ENCODE measurements at places on chromosomes 2 and 18.

- no peak for DNase-seq
These were observed 52.5 kb upstream of the CAVIN2 start for GRCh38 chr2:191899410-191899809.

DNA sequence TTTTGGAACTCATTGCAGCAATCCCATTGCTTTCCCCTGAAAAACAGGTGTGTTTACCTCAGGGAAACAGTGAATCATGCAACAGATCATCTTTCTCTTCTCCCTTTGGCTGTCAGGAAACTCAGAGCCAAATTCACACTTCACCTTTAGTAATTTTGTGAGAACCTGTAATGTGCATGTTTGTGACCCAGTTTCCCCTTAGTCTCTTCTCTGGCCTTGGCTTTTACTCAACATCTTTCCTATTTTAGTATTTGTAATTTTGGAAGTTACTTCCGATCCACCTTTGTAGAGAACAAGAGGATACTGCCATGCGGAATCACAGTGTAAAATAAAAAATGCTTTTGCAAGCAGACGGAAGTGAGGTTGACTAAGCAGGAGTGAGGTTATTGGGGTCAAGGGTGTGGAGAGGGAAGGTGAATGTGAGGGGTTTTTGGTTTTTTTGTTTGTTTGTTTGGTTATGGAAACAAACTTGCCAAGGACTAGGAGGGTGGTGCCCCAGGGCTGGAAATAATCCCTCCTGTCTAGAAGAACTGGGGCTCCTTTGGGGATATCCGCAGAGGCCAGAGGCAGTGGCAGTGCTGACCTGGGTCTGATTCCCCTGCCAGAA lies 14.0 kb downstream of the ASPRV1 start:
- DNase-seq: no peak

- no peak for DNase-seq
These were observed 27.3 kb downstream of the POMC start for GRCh38 chr2:25141120-25141519.

- DNase-seq: no peak
These were observed 72.3 kb downstream of the LDLRAD4 start for GRCh38 chr18:13290856-13291271.

DNA sequence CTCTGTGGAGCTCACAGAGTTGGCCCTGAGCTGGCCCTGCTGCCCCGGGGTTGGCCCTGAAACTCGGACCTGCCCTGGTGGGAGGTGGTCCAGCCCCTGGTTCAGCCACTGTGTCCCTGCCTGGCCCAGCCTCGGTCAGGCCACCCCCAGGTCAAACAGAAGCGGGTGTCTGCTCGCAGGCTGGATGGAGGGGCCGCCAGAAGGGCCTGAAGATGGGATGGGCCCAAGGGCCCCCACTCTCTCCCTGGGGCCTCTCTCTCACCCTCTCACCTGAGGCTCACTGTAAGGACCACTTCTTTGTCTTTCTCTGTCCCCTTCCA lies 25.1 kb upstream of the B3GNT7 start:
- no peak for DNase-seq

DNA sequence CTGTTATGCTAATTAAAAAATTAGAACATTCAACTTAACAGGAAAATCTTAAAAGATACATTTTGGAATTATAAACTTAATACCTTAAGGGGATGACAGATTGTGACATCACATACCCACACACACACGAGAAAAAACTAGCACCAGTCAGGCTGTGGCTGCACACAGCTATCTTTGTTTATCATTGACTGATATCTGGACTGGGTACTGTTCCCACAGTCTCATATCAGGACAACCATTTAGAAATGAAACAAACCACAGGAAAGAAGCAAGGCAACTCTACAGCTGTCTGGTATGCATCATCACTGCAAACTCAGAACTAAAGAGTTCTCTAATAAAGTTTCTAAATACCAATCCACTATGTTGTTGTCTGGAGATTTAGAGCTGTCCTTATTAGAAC lies 210.9 kb upstream of the SMAD7 start:
- DNase-seq: no peak

DNA sequence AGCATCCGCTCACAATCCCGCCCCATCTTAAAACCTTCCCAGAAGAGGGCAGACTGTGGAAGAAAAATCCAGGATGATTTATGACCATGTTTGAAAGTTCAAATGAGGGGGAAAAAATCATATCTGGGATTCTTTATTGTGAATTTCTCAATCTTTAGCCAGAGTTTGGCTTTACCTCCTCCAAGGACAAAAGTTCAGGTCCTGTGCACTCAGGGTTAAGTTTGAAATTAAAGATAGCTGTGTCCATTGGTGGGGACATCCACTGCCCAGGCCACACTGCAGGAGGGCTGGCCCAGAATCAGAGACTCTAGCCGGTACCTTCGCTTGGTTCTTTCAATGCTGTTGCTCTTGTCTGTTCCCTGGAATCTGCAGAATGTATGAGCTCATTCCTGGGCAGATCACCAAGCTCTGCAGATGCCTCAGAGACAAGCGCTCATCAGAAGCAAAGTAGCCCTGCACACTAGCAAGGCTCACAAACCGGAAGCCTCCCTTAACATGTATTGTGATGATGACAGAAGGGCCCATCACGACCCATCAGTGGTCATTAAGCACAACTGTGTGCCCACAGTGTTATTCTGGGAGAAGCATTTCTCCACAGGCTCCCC lies 375.3 kb upstream of the KLHL29 start:
- DNase-seq: no peak

DNA sequence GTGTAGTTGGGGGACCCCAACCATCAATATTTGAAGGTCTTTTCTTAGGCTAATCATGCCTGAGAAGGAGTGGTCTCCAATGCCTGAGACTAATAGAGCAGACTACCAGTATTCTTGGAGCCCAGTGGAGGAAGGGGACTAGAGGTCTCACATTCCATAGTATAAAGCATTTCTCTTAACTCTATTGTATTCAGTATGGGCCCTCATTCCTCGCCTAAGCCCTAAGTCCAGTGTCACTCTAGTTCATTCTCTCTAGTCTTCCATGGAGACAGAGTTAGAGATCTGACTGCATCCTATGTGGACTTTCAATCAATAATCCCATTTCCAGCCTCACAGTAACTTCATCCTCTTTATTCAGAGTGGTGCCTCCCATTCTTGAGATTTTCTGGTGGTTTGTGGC lies 29.7 kb upstream of the MAP4K4 start:
- DNase-seq: no peak

- no peak for DNase-seq
These were observed 49.5 kb downstream of the C2orf42 start for GRCh38 chr2:70141212-70141901.

- DNase-seq: no peak
These were observed 358.0 kb downstream of the HRH4 start for GRCh38 chr18:24818441-24818840.

GRCh38 chr2:23696752-23697045 lies 230.2 kb downstream of the ATAD2B start:
- DNase-seq: no peak

DNA sequence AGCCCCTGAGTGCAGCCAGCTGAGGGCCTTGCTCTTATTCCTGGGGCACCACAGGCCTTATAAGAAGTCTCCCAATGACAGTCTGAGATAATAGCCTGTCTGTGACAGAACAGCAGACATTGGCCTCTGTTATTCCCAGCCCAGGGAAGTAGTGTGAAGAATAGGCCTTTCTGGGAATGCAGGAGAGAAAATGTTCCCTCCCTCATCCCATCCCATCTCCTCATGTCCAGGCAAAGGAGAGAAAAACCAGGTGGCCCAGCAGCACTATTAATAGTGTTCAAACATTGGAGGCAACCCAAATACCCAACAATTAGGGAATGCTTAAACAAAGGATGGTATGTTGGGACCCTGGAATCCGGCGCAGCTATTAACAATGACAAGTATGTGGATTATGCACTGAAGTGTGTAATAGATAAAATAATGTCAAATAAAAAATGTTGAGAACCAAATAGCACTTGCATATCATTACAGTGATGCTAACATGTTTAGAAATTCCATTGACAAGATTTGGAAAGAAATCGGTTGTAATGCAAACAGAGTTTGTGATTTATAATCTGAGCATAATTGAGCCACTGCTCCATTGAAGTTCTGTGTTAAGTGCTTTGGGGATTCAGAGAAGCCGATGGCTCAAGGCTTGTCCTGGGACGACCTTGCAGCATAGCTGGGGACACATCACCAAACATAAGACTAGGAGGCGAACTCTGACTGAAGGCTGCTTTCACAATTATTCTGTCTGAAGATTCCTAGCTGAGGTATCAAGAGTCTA lies 69.3 kb downstream of the LBH start:
- DNase-seq: no peak

DNA sequence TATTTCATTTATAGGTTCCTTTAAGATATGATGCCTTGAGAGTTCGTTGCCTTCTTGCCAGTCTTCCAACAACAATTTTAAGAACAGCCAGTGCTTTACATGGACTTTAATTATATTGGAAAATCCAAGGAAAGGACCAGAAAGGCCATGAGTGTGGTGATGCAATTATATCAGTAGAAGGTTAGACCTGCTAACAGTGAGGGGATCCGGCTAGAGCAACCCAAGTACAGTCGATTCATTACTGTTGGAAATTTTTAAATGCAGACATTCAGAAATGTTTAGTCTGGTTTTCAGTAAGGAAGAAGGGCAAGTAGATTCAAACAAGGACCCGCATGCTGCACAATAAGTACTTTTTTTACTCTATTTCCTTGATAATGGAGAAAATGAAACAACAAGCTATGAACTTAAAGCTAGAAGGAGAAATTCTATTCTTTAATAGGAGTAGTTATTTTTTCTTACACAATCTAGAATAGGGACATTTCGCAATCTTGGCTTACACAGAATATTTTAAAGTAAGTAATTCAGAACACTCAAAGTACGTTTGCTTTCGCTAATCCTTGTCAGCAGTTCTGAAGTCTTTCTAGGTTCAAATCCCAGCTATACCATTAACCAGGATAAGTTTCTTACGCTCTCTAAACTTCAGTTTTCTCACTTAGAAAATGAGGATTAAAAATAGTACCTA lies 405.5 kb downstream of the MEIS1 start:
- no peak for DNase-seq

- DNase-seq: no peak
These were observed 951.7 kb upstream of the CNTNAP5 start for GRCh38 chr2:123073371-123073770.

- no peak for DNase-seq
These were observed 140.7 kb downstream of the NCK2 start for GRCh38 chr2:105885456-105885855.

DNA sequence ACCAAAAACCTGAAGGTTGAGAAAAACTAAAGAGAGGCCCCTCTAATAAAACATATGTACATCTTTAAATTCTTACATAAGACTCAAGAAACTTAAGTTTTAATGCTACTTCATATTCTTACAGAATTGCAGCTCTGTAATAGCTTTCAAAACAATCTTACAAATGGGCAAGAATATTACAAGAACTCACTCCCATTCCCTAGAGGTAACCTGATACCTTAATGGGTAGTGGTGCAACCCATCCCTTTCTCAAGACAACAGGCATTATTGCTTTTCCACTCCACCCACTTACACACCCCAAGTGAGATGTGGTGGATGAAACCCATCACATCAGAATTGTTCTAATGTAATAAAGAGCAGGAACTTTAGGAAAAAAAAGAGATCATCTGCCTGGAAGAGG lies 103.7 kb downstream of the RBMS1 start:
- DNase-seq: no peak

DNA sequence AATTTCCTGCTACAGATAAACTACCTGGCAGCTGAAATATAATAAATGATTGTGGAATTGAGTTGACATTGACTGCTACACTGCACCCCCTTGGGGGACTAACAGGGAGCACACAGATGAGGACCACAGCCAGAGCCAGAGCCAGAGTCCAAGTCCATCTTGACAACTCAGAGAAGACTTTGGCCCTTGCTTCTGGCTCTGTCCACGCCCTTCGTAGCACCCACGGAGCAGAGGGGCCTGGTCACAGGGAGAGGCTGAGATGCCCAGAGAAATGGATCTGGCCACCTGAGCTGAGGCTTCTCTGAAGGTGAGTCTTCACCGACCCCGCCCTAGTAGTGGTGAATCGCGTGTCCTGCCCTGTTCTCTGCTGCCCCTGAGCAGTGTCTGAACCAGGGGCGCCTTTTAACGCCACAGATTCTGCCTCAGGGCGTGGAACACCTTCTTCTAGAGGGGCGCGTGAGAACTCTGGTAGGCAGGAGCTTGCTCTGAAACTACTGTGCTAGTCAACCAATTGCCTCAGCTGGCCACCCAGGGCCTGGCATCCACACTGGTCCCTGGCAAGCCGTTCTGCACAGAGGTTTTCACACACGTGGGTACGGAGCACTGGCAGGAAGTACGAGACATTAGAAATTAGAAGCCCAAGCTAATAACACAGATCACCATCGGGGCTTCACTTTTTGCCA lies 35.7 kb upstream of the MAT2A start:
- DNase-seq: no peak

DNA sequence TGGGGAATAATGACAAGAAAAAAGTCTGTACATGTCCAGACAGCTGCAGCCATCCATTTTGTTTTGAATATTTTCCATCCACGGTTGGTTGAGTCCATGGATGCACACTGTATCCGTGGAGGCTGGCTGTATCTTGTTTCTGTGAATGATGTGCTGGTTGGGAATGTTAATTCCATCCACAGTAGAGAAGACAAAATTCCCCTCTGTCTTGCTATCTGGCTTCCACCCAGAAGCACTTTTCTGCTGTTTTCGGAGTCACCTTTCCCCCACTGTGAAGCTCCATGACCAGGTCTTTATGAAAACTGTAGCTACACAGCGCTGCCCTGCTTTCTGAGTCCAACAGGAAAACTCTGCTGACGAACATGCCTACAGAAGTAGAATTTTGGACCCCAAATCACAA lies 122.3 kb downstream of the HRH4 start:
- no peak for DNase-seq

- DNase-seq: no peak
These were observed 87.2 kb downstream of the BCL11A start for GRCh38 chr2:60466161-60466702.

All from H54 (cell line).